ENCODE measurements at places on chromosomes 7 and 10.

DNA sequence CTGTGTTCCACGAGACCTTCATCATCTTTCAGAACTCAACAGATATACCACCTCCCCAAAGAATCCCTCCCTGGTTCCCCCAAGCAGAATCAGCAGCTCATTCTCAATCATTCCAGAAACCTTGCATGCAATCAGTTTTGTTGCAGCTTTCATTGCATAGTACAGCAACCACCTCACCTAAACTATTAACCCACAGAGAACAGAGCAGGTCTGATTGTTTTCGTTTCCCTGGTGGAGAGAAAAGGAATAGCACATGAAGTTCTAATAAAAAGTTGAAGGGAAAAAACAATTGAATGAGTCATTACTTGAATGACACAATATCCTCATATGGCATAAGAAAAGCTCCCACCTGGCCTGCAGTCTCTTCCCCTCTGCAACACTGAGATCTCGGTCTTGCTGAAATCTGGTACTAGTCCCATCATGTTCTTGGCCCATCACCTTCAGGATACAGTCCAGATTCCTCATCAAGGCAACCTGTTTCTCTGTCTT lies 147.1 kb upstream of the GDF10 start:
- no peak for DNase-seq

DNA sequence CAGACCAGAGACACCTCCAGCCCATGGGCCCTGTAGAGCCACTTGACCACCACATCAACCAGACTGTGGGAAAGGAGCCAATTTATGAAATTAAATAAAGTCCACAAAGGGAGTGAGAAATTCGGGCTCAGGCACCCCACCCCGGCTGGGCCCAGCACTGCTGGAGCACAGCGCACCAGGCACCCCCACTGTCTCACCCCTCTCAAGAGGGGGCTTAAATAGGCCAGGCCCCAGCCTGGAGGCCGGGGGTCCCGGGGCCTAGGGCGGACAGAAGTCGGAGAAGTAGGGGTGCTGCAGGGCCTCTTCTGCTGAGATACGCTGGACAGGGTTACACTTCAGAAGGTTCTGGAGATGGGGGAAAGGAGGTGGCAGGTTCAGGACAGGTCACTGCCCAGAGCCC lies 3.9 kb downstream of the CDK5 start:
- DNase-seq: no peak

GRCh38 chr10:20110125-20111100 lies 294.2 kb downstream of the PLXDC2 start:
- DNase-seq: no peak

DNA sequence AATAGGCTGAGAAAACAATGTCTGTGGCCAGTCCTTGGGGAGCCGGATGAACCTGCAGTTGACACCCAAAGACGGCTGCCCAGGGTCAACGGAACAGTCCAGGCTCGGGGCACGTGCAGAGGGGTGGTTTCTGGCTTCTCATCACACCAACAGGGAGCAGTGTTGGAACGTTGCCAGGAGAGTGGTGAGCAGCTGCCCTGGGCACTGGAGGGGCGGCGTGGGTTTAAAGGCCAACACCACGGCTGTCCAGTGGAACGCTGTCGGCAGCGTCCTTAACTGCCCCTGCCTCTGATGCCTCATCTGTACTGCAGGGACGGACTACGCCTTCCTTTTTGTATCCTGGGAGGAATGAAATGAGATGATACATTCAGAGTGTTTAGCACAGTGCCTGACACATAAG lies 19.8 kb downstream of the JCAD start:
- DNase-seq: no peak

DNA sequence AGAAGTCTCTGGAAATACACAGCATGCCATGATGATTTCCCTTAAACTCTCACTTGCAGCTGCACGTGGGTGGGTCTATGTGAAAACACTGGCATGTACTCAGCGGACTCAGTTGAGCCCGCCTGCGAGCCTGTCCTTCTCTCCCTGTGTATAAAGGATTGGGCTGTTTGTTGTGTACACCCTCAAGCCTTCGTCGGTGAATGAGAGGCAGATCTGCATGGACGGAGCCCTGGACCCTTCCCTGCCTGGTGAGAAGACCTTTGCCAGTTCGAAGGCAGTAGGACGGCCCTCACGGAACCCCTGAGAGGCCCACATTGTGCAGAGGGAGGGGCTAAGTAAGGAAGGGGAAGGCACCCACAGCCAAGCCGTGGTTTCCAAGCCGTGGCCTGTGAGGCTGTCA lies 121.2 kb downstream of the WDFY4 start:
- DNase-seq: no peak

- DNase-seq: no peak
Observed at GRCh38 chr7:155741082-155741481, 71.2 kb downstream of the SHH start.

- no peak for DNase-seq
Observed at GRCh38 chr7:149459540-149460452, 1.1 kb downstream of the ZNF777 start.

DNA sequence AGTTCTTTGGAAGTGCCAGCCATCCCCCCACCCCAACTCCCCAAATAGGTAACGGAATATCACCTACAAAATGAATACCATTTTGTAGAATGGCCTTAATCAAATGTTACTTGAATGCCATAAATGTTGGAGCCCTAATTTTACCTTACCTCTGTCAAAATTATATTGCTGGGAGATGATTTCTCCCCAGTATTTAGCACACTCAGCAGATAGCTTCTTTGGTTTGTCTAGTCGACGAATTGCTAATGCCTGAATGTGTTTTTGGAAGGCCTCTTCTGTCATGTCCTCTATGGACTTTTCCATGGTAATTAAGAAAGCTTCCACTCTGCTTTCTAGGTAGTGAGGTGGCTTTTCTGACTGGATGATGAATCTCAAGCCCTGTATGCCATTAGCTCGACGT lies 110.3 kb downstream of the IDE start:
- no peak for DNase-seq

DNA sequence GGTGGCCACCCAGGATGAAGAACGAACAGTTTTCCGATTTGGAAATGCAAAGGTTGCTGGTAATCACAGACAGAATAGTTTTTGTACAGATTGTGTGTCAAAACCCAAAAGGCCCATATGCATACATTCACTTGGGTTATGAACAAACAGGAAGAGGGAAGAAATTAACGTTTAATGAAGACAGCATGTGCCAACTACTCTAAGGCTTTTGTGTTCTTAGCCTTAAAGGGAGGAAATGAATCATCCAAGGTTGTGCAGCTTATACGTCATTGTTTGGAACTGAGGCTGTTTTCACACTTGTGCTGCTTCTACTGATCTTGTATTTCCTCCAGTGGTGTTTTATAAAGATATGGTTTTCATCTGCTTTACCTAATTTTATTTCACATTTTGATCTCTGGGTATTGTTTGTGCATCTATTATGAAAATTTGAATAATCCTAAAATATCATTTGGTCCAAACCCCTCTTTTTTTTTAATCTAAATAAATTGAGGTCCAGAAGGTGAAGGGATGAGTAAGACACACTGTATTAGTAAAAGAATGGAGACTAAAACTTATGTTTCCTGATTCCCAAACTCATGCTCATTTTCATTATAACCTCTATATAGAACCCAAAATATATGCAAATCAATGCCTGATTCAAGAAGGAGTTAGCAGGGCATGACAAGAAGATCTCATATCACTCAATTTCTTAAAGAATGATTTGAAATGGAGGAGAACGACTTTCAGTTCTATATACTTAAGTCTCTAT lies 373.1 kb downstream of the THSD7A start:
- DNase-seq: no peak

- DNase-seq: no peak
Observed at GRCh38 chr7:53315981-53316380, 280.5 kb downstream of the POM121L12 start.

- DNase-seq: no peak
Observed at GRCh38 chr10:8137726-8138125, 83.2 kb downstream of the GATA3 start.

DNA sequence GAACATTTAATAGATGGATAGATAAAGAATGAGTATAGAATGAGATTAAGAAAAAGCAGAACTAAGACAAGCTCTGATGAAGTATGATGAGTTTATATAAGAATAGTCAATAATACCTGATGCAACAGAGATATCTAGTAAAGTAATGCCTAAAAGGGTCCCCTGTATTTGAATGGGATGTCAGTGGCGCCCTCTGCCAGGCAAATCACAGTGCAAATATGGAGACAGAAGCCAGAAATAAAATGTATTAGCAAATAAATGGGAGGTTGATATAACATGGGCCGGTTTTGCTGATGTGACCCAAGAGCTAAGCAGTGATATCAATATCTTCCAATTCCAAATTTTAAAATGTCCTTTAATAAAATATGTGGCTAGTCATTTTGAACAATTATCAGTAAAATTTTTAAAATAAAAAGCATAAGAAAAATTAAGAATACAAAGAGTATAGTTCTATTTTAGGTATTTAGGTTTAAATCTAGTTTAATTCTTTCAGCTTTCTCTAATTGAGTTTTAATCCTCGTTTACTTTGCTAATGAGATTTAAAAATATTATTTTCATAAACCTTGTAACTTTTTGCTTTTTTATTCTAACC lies 62.6 kb downstream of the ADK start:
- peak; percentile 17 for DNase-seq

DNA sequence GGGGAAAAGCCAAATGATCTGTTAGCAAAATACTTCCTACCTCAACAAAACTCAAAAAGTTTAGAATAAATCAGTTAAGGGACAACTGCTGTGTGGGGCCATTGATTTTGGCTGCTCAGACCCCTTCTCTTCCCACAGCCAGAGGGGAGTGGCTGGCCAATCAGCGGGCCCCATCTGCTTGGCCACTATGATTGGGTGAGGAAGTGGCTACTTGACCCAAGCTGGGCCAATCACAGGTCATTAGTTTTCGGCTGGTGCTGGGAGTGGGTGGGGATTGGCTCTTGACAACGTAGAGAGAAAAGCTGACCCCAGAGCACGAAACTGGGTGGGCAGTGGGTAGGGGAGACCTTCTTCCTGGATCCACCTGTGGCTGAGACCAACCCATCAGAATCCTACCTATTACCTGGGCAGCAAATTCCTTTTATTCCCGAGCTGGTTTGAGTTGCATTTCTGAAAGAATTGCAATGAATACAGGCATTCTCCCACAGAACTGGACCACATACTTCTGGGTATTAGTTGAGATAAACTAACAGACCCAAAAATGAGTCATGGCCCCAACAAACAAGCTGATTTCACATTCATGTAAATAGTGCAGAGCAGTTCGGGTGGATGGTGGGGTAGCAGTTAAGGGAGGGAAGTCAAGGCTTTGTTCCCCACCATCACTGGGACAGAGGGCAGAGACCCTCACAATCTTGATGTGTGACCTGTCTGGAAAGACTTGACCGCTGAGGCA lies 35.6 kb upstream of the HMX3 start:
- DNase-seq: no peak

DNA sequence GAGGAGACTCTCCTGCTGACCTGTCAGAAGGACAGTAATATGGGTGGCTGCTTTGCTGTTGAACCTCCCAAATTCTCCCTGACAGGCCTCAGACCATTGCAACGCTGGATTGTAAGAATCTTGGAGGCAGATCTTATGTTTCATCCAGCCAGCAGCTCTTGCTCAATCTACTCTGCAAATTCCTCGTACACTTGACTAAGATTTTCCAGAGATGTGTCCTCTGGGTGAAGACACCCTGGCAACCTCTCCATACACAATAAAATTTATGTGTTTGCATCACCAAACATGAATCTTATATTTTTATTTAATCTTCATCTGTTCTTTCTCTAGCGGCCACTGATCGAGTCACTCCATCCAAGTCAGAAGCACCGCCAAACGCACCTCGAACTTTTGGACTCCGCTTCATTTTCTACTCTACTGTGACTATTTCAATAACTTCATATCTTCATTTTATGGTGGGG lies 623.1 kb downstream of the ACTR3B start:
- no peak for DNase-seq

- DNase-seq: no peak
Observed at GRCh38 chr10:7261351-7261750, 149.5 kb downstream of the SFMBT2 start.

- peak; percentile 52 for DNase-seq
Observed at GRCh38 chr7:107044347-107045194, at the start of gene PRKAR2B. Gene PRKAR2B (plus strand): TSS chr7:107044705. CDS start chr7:107044908, 203 bp downstream.

DNA sequence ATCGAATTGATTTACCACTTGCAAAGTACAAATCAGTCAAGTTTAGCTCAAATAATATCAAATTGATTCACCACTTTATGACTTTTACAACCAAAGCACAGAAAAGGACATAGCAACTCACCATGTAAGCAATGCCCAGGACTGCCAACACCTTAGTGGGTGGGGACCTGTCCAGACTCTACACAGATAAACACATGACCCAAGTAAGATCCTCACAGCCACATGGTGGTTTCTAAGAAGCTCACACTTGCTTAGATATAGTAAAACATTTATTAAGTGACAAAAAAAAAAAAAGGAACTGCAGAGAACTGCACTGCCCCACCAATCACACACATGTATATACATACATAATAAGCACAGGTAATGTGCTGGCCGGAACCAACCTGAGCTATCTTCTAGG lies 116.2 kb downstream of the SLC25A13 start:
- DNase-seq: no peak

GRCh38 chr10:110413903-110414547 lies 83.7 kb upstream of the DUSP5 start:
- no peak for DNase-seq

GRCh38 chr10:112374724-112375541 lies 1.0 kb downstream of the ACSL5 start:
- no peak for DNase-seq

DNA sequence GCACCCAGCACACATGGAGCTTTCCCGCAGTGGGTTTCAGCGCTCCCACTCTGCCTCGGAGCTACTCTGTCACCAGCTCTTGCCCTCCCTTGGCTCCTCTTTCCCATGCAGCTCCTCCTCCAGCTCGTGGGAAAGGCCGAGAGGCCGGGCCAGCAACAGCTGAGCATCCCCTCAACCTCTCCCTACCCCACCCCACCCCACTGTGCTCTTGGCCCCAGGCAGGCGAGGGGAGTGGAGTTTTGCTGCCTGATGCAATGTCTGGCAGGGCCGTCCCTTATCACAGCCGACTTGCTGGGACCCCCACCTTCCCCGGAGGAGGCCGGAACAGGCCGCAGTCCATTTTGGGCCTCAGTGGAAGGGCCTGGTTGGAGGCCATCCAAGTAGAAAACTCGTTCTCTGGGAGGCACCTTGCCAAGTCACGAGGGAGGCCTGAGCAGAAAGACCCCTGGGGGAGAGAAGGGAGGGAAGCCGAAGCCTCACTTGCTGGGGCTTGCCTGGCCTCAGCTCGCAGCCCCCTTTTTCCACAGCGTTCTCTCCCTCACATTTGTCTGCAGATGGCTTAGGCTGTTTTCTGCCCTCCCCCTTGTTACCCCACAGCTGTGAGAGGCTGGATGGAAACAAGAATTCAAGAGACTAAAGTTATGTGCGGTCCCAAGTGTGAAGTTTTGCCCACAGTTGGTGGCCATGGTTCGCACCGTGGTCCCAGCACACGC lies 35.3 kb downstream of the CHST3 start:
- DNase-seq: no peak

DNA sequence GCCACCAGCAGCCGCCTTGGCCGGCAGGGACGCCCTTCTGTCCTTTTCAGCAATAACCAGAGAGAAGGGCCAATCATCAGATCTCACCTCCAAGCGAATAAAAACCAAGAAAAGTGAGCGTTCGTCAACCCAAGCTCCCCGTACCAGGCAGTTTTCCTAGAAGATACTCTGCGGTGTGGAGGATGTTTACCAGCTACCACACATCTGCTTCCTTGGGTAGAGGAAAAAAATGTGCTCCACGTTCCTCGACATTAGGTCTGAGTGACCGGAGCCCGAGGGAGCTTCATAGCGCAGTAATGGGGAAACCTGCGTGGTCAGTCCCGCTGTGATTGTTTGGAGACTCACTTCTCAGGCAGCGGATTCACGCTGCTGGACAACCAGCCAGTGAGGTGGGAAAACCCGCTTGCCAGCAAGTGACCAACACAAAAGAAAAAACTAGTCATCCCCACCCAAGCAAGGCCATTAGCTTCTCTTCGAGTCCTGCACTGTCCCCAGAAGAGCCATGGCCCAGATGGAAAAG lies 73.0 kb downstream of the ZRANB1 start:
- no peak for DNase-seq
